ENCODE measurements at places on chromosomes 2 and 18. TPM values are rescaled to one million over a fixed set of nuclear protein-coding genes. Genes with fewer than 3 reads are reported as not detected.
A peak's percentile ranks its signal among the peaks of the same experiment; 100 is the strongest.

- peak; percentile 18 for DNase-seq
Observed at GRCh38 chr18:46756025-46756558, 761 bp downstream of the ST8SIA5 start.

DNA sequence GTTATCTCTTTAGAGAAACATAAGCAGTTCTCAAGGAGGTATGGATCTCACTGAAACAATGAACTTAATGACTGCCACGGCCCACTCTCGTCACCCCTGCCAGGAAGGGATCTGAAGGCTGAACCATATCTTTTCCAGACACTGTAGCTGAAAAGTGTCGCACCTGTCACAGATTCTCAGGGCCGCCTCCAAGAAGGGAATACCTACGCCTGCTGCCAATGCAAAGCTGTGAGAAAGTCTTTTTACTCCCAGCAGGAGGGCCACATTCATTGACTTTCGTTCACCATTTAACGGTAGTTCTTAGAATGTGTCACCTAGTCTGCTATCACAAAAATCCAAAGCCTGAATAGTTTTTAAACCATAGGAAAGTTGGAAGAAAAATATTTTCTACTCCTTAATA, 66.7 kb upstream of the SH3BP4 start:
- DNase-seq: no peak

DNA sequence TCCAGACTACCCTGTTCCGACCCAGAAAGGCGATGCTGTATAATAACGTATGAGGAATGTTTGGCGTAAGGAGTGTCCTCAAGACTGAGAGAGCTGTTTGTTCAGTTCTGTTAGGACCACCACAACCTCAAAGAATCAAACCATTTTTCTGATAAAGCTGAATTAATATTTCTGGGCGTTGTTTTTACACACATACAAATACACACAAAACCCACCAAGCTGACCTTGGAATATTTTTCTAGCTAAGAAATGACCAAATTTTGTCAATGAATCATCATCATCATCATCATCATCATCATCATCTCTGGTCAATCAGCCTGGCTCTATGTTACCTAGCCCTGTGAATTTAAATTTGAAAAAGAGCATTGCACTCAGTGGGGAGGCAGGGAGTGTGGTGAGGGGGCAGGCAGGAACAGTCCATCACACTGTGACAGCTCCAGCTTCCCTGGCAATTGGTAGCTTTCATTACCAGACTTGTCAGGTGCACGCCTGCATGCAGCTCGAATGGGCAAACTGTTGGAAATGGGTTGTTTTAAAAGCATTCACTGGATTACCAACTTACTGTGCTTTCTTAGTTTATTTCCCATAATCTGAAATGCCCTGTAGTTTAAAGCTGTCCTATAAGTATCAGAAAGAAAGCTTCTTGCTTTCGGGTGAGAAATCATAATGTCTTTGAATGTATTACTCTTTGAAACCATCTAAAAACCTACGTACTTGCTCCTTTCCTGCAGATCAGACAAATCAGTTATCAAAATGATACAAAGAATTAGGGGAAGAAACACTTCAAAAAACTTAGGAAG, 6.9 kb upstream of the POU3F3 start:
- DNase-seq: no peak

Gene LBX2
- 0.76 TPM for total RNA-seq

Gene SCYGR2
- total RNA-seq: not detected

Gene OST4
- 165 TPM for total RNA-seq

Gene CPLX4
- not detected for total RNA-seq

Gene AFF3
- total RNA-seq: not detected

Gene KCTD1
- total RNA-seq: 20.7 TPM
